ENCODE measurements at places on chromosomes 2 and 18. TPM values are rescaled to one million over a fixed set of nuclear protein-coding genes. Genes with fewer than 3 reads are reported as not detected.

GRCh38 chr2:218867900-218868299, 8.3 kb downstream of the WNT6 start:
- no peak for DNase-seq
- H3K4me1 ChIP-seq: peaks cover 18% of the 10 kb centered on the region
- H3K36me3 ChIP-seq: no peaks in the 10 kb centered on the region
- H3K4me3 ChIP-seq: no peak overlapping the region
- H3K27ac ChIP-seq: no peak overlapping the region

DNA sequence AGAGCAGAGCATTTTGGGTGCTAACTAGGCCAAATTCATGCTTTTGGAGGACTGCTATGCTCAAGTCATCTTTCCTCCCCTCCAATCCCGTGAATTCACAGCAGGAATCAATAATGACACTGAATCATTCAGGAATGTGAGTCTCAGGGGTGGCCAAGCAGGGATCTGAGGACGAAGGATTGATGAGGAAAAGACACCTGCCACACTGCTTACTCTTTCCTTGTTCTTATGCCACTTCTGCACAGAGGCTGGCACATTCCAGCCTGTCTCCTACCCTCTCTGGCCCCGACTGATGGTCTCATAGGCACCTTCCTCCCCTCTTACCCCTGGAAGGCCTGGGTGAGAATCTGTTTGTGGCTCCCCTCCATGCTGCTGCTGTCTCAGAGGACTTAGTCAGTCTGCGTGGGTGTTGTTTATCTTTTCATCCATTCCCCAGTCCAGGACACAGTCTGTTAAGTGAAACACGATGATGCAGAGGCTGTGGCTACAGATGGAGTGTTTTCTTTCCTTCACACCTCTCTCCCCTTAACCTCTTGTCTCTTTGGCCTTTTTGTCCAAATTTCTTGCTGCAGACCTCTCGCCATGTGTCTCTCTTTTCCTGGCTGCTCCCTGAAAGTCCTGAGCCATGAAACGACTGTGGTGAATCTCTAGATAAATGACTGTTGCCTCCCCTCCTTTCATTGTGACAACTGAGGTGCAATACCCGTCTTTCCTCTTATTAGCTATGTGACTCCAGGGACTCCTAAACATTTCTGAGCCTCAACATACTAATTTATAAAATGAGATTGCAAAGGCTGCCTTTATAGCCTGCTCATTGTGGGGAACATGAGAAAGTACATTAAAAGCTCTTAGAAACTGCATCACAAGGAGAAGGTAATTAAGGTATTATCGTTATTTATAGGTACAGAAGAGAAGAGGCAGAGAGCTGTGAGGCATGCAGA, 86.9 kb downstream of the RDH14 start:
- no peaks in the 10 kb centered on the region for H3K27me3 ChIP-seq
- no peak overlapping the region for H3K27ac ChIP-seq
- H3K4me1 ChIP-seq: peaks cover 12% of the 10 kb centered on the region

DNA sequence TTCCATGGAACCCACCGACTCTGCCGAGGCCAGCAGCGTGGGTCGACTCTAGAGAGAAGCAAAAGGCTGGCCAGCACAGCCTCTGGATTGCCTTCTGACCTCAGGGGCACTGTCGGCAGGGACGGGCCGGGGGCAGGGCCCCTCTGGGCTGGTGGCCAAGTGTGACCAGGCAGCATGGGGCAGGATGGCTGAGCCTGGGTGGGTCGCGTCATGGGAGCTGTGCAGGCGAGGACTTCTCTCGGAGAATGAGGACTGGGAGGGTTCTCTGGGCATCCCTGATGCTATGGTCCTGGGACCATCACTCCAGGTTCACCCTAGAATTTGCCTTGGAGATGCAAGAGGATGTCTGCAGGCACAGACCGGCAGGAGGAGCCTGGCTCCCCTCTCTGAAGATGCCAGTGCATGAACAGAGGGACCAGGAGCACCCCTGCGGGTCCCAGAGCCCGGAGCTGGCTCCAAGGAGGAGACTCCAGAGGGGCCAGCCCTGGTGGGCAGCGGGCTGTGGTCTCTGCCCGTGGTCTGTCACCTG, 289.2 kb downstream of the NDUFA10 start:
- no peak overlapping the region for H3K4me3 ChIP-seq
- no peak for DNase-seq
- no peaks in the 10 kb centered on the region for H3K4me1 ChIP-seq
- no peaks in the 10 kb centered on the region for H3K36me3 ChIP-seq
- H3K27me3 ChIP-seq: no peaks in the 10 kb centered on the region
- H3K27ac ChIP-seq: no peak overlapping the region

Gene SPHKAP
- total RNA-seq: 1.2 TPM

Gene GALNT14
- total RNA-seq: 1.7 TPM

Gene ABHD1
- not detected for total RNA-seq

DNA sequence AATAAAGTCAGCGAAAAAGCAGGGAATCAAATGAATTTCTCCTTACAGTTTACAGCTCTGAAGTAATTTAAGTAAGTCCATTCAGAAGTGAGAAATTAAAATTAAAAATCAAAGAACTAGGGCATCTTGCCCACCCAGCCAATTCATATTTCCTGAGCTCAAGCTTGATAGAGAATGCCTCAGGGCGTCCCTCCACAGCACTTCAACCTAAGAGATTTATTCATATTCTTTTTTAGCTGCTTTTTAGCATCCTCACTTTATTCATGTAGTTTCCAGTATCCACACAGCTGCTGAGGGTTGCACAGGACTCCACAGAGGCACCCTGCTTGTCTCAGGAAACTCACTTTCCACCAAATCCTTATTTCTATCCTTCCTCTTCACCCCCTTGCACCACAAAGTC, 900.3 kb downstream of the BCL11A start:
- no peaks in the 10 kb centered on the region for H3K27me3 ChIP-seq
- H3K4me3 ChIP-seq: no peak overlapping the region
- H3K4me1 ChIP-seq: no peaks in the 10 kb centered on the region
- no peak overlapping the region for H3K27ac ChIP-seq
- H3K36me3 ChIP-seq: no peaks in the 10 kb centered on the region
- no peak for DNase-seq

DNA sequence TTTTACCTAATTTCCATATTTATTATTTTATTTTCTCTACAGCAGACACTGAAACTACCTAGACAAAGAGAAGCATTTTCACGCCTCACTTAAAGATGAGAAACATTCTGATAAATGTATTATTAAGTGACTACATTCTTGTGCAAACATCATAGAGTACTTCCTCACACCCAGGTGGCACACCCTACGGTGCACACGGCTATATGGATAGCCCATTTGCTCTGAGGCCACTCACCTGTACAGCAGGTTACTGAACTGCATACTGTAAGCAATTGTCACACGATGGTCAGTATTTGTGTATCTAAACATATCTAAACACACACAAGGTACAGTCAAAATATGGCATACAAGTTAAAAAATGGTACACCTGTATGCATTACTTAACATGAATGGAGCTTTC, 481.4 kb downstream of the CMPK2 start:
- H3K4me3 ChIP-seq: no peak overlapping the region
- H3K27ac ChIP-seq: no peak overlapping the region
- H3K36me3 ChIP-seq: no peaks in the 10 kb centered on the region
- H3K27me3 ChIP-seq: no peaks in the 10 kb centered on the region
- DNase-seq: no peak

Gene CDKL4
- total RNA-seq: 2.7 TPM

DNA sequence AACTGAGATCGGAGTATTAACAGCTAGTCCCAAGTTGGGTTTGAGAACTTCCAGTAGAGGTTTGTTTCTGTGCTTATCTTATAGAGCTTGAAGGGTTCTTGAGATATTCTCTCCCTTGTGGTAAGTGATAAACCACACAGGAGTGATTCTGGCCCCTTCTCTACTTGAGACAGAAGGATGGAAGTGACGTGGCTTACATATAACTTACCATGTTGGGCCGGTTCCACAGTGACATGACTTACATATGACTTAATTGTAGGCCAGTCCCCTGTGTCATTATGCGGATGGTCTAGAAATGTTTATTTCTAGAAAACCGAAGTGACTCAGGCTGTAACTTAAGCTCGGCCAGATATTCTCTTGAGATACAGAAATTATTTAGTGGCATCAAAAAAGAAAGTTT, 62.7 kb downstream of the TRAPPC12 start:
- no peak overlapping the region for H3K27ac ChIP-seq
- H3K36me3 ChIP-seq: peaks cover 30% of the 10 kb centered on the region
- no peak for DNase-seq
- no peaks in the 10 kb centered on the region for H3K4me1 ChIP-seq
- H3K27me3 ChIP-seq: no peaks in the 10 kb centered on the region

GRCh38 chr2:3613524-3613905, 18.6 kb downstream of the COLEC11 start:
- no peaks in the 10 kb centered on the region for H3K36me3 ChIP-seq
- no peaks in the 10 kb centered on the region for H3K27me3 ChIP-seq
- H3K4me1 ChIP-seq: no peaks in the 10 kb centered on the region

Gene FEV
- total RNA-seq: not detected

Gene COLEC12
- 18.9 TPM for total RNA-seq

- no peak overlapping the region for H3K4me3 ChIP-seq
- no peaks in the 10 kb centered on the region for H3K27me3 ChIP-seq
These were observed 1058.7 kb upstream of the KLHL29 start for GRCh38 chr2:22326250-22326649.

GRCh38 chr2:157176602-157177001, 80.9 kb upstream of the GALNT5 start:
- no peak overlapping the region for H3K4me3 ChIP-seq
- H3K27me3 ChIP-seq: no peaks in the 10 kb centered on the region
- no peak overlapping the region for H3K27ac ChIP-seq
- no peaks in the 10 kb centered on the region for H3K36me3 ChIP-seq
- DNase-seq: no peak

Gene CEP192
- total RNA-seq: 17.9 TPM

Gene UBE2F
- total RNA-seq: 57.0 TPM

Gene ZSWIM2
- total RNA-seq: not detected

GRCh38 chr2:148338541-148338940, 306.0 kb upstream of the EPC2 start:
- H3K4me1 ChIP-seq: no peaks in the 10 kb centered on the region
- H3K4me3 ChIP-seq: no peak overlapping the region
- DNase-seq: no peak
- no peaks in the 10 kb centered on the region for H3K27me3 ChIP-seq
- H3K27ac ChIP-seq: no peak overlapping the region

Gene SLC4A3
- total RNA-seq: 13.5 TPM

GRCh38 chr2:102056079-102056581, 64.4 kb downstream of the IL1R2 start:
- no peak overlapping the region for H3K4me3 ChIP-seq
- DNase-seq: no peak
- H3K27ac ChIP-seq: peak overlapping the region; percentile 68
- H3K4me1 ChIP-seq: peaks cover 50% of the 10 kb centered on the region
- no peaks in the 10 kb centered on the region for H3K36me3 ChIP-seq

DNA sequence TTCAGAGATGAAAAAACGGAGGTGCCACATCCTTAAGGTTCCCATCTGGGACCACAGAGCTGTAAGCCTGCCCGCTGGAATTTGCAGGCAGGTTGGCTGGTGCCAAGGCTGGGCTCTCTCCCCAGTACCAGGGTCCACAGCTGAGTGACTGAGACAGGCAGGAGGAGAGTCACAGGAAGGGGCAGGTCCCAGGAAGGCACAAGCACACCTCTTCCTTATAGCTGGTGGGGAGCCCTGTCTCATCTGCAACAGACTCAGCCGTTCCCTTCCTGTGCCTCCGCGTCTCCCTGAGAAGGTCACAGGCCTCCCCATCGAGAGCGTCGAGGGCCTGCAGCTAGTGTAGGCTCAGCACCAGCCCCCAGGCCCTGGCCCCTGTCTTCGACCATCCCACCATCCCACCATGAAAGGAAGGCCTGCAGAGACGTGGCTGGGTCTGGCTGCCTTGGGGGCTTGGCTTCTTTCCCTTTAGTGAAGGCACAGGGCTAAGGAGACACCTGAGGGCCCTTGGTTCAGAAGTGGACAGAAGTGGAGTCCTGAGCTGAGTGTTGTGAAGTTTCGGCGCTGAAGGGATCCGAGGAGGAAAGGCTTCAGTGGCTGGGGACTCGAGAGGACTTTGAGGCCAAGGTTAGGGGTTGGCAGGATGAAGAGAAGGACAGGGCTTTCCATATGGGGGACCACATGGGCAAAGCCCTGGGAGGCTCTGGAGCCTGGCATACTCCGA, 26.8 kb downstream of the GLI2 start:
- no peak overlapping the region for H3K4me3 ChIP-seq
- H3K27ac ChIP-seq: no peak overlapping the region
- no peak for DNase-seq
- peaks cover 52% of the 10 kb centered on the region for H3K4me1 ChIP-seq

Gene HSBP1L1
- 32.2 TPM for total RNA-seq

DNA sequence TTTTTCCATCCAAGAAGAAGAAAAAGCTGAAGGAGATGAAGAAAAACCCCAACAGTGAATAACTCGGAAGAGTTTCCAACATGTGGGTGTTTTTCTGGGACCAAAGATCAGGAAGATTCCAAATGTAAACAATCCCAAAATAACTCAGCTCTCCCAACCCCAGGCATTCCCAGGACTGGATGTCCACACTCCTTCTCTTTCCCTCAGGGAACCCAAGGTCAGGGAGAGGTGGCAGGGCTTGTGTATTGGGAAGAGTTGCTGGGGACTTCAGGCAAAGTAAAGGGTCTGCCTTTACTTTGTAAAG, 268.0 kb downstream of the DYSF start:
- no peak overlapping the region for H3K4me3 ChIP-seq
- peaks cover 46% of the 10 kb centered on the region for H3K4me1 ChIP-seq
- H3K27me3 ChIP-seq: no peaks in the 10 kb centered on the region
- H3K36me3 ChIP-seq: no peaks in the 10 kb centered on the region
- peak overlapping the region; percentile 64 for H3K27ac ChIP-seq
- DNase-seq: no peak

GRCh38 chr2:59254279-59254678, 1013.2 kb upstream of the FANCL start:
- no peak overlapping the region for H3K27ac ChIP-seq
- DNase-seq: no peak
- H3K4me3 ChIP-seq: no peak overlapping the region
- no peaks in the 10 kb centered on the region for H3K4me1 ChIP-seq

DNA sequence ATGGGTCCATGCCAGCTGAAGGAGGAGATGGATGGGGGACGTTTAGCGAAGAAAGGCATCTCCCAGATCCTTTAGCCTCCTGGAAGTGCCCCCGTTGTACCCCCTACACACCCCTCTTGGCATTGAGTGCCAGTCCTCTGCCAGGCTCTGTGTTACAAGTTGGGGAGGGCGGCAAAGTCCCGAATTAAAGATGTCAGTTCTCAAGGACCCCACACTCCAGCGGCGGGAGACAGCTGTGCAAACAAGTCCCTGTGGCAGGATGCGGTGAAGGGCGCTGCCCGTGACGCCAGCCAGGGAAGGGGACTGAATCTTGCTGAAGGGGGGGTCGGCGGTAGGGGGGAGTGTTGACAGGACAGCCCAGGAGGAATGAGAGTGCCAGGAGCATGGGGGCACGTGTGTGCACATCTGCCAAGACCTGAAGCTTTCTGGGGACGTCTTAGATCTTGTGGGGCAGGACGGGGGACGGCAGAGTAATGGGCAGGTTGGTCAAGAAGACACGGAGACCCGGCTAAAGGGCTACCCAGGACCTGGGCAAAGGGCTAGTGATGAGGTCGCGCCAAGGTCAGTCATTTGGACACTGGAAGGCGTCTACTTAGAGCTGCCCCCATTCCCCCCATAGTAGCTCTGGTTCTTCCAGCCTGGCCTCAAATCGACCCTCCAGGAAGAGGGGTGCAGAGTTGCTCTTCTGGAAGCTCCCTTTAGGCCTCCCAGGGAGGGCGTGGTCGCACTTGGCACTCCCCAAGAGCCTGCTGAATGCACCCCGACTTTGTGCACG, 2.8 kb upstream of the CTDSP1 start:
- no peaks in the 10 kb centered on the region for H3K27me3 ChIP-seq
- H3K4me1 ChIP-seq: peaks cover 28% of the 10 kb centered on the region
- H3K4me3 ChIP-seq: peak overlapping the region; percentile 79
- H3K27ac ChIP-seq: peak overlapping the region; percentile 99

Data from vagina (tissue), 2 donors.